Lower leg skin (tissue), 4 donors: ENCODE measurements at places on chromosomes 11 and 22. TPM values are rescaled to one million over a fixed set of nuclear protein-coding genes. Genes with fewer than 3 reads are reported as not detected.

Gene MLC1
- total RNA-seq = 0.36 TPM

Gene GALR3
- total RNA-seq = not detected

Gene OR10A2
- not detected for total RNA-seq

Gene TSSC4
- 45.6 TPM for total RNA-seq

Gene DEFB131B
- not detected for total RNA-seq

Gene NPTXR
- 0.34 TPM for total RNA-seq

Gene TENM4
- total RNA-seq = 34.4 TPM

Gene CRACR2B
- 14.5 TPM for total RNA-seq

Gene APOBEC3A
- total RNA-seq = 0.39 TPM

Gene IZUMO1R
- total RNA-seq = not detected

Gene ALDH3B1
- 5.4 TPM for total RNA-seq

Gene OR51E2
- 0.10 TPM for total RNA-seq

Gene LIPT2
- total RNA-seq = 8.6 TPM

Gene LRRN4CL
- total RNA-seq = 11.6 TPM

DNA sequence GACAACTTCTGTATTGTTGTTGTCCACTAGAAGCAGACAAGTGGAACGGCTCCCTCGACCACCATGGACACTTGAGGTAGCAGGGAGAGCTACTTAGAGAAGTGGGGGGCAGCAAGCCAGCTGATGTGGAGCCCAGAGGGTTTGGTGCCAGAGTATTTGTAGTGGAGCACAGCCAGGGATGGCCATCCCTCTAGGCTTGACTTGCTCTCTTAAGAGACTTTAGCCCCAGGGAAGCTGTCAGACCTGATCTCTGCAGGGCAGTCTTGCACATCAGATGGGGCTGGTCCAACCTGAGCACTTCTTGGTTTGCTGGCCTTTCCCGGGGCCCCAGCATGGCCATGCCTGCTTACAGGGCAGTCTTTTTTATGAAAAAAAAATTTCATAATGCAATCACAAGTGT is 15.0 kb upstream of the TMEM135 start:
- DNase-seq = no peak

DNA sequence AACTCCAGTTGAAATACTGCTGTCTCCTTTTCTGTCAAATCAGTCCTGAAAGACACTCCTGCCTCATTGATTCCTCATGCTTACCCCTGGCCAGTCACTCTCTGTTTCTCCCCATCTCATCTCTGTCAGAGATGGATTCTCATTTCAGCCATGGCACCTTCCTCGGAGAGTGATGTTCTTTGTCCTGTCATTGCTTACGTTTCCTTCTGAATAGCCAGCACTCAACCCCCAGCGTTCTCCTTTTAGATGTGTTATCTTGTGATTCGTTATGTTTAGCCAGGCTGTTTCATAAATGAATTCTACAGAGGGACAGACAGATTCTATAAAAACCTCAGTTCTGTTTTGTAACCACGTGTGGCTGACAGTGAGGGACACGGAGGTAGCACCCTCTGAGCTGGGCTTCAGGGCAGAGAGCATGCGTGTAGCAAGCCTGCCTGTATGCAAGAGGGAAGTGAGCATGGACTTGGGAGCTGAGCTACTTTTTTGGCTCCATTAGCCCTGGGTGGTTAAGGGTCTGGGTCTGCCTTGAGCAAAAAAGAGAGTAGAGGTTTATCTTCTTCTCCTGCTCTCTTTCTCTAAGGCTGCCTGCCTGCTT is 354.6 kb downstream of the DDX10 start:
- DNase-seq = no peak

DNA sequence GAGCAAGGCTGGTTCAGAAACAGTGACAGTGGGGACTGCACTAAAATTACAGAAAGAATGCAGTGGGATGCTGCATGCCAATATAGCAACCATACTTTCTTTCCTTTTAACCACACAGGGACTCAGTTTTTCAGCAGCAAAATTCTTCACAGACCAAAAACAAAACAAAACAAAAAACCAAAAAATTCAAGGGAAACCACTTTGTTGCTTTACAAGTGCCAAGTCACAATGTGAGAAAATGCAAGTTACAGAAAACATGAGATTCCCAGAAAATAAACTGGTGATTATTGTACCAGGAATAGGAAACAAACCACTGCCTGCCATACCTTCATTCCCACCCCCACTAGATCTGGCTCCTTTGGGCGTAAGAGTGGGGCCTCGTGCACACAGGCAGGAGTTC is 52.6 kb downstream of the TENM4 start:
- no peak for DNase-seq

GRCh38 chr11:76773921-76774361 is 9.2 kb upstream of the TSKU start:
- no peak for DNase-seq

- peak; percentile 18 for DNase-seq
Measured at GRCh38 chr11:111148953-111149352, 96.6 kb upstream of the POU2AF2 start.

- no peak for DNase-seq
Measured at GRCh38 chr11:123351375-123351774, 78.7 kb upstream of the GRAMD1B start.

DNA sequence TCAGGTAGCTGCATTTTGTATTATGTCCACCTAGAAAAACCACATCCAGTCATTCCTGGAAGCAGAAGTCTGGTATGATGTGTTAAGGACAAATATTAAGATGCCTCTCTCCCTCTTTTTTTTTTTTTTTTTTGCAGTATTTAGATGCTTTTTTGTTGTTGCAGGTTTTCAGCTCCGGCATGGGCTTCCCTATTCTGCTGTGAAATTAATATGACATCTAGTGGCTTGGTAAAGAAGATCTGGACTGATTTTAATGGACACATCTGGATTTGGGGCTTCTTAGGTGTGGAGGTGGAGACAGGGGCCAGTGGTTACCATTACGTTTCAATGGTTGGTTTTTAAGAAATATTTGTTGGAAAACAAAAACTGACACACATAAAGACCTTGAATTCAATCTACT is 47.5 kb upstream of the RASSF10 start:
- no peak for DNase-seq

DNA sequence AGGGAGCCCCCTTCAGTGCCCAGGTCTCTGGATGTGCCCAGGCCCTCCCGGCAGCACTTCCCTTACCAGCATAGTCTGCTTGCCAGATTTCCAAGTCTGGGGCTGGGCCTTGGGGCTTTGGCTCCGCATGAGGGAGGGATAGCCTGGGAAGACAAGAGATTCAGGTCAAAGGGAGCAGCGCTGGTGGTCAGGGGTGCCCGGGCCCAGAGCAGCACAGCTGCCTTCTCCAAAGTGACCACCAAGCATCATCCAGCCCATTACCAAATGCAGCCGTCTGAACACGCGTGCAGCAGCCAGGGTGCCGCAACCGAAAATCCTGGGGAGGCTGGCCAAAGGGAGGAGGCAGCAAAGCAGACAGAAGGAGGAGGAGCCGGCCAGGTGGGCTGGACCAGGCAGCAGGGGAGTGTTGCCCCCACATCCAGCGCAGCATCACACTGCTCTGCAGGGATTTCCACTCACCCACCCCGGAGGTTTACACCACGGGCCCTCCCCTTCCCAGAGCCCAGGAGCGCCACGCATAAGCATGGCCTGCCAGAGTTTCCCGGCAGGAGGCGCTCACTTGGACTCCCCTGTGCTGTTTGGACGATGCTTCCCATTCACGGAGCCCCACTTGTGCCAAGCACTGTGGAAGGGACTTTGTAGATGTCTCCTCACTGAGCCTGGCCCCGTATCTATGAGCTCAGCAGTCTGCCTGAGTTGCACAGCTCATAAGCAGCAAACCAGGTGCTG is 22.5 kb downstream of the TRIM29 start:
- DNase-seq = no peak

DNA sequence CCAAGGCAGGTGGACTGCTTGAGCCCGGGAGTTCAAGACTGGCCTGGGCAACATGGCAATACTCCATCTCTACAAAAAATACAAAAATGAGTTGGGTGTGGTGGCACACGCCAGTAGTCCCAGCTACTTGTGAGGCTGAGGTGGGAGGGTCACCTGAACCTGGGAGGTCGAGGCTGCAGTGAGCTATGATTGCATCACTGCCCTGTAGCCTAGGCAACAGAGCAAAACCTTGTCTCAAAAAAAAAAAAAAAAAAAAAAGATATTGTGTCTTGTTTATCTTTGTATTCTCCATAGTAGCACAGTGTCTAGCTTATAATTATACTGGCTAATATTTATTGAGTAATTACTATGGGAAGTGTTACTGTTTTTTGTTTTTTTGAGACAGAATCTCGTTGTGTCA is 15.8 kb upstream of the GPHA2 start:
- DNase-seq = no peak

- no peak for DNase-seq
Measured at GRCh38 chr11:126969865-126970479, 30.6 kb downstream of the KIRREL3 start.

DNA sequence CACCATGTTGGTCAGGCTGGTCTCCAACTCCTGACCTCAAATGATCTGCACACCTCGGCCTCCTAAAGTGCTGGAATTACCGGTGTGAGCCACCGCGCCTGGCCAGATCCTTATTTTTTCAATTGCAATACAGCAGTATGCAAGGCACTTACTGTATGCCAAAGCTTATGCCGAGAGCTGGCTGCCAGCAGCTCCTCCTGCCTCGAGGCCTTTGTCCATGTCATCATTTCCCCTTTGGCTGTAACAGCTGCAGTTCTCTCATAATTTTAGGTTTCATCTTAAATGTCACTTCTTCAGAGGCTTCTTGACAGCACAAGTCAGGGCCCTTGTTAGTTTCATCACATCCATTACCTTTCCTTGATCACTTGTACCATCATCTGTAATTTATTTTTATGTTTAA is 1.5 kb upstream of the SREBF2 start:
- DNase-seq = no peak

DNA sequence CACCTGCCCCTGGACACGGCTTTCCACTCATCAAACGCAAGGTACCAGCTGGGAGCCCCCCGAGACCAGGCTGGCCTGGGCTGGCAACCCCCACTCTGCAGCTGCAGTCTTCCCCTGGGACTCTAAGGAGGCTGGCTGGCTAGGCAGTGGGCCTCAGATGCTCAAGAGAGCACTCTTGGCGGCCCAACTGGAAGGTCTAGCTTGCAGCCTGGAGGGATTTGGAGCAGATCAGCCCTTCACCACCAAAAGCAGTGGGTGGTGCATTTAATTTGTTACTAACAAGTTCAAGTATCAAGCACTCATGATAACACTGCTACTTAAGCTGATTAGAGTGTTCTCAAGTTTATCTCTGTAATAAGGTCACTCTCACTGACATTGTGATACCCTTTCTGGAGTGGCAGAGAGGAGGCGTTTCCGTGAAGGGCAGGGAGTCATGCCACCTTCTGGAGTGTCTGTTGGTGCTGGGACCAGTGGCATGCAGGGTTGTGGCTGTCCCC is 21.5 kb downstream of the C22orf23 start:
- DNase-seq = no peak

DNA sequence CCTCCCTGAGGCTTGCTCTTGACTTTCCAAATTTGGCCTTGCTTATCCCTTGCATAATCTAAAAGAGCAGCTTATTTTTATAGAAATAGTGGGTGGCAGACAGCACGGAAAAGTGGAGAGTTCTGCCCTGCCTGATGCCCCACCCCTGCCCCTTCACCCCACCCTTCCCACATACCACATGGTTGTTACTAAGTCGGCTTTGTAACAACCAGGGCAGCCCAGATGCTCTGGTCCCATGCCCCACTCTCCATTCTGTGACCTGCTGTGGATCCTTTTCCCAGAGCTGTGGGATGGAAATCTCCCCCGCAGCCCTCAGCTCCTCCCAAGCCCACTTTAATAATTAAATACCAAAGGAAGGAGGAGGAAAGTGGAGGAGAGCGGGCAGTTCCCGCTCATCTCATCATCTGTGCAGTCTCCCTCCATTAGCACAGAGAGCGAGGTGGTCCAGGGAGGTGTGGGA is 10.9 kb downstream of the MRGPRF start:
- no peak for DNase-seq

DNA sequence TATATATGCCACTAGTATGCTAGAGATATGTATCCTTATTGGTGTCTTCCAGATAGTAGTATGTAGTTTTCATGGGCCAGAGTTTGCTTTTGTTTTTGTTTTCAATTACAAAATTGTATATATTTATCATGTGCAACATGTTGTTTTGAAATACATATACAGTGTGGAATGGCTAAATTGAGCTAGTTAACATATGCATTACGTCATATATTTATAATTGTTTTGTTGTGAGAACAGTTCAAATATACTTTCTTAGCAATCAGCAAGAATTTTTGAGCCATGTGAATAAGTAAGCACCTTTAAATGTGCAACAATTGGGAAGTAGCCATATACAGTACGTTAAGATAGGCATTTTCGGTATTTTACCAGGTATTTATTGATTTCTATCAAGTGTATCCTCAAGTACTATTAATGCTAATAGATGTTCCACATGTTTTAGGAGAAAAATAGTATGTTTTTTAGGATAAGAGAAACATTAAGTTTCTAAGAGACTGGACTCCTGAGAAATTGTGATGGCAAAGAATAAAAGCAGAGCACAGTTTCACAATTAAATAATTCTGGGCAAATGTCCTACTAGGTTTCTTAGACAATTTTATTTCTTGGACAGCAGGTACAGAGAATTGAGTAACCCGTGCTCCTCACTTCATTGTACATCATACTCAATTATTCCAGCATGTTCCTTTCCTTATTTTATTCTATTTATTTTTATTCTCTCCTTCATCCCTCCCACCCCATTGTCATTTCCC is 60.5 kb upstream of the SLC5A12 start:
- DNase-seq = no peak

- DNase-seq = no peak
Measured at GRCh38 chr11:12930850-12931249, 78.3 kb upstream of the RASSF10 start.

GRCh38 chr11:118625036-118625690 is 17.7 kb downstream of the PHLDB1 start:
- no peak for DNase-seq

DNA sequence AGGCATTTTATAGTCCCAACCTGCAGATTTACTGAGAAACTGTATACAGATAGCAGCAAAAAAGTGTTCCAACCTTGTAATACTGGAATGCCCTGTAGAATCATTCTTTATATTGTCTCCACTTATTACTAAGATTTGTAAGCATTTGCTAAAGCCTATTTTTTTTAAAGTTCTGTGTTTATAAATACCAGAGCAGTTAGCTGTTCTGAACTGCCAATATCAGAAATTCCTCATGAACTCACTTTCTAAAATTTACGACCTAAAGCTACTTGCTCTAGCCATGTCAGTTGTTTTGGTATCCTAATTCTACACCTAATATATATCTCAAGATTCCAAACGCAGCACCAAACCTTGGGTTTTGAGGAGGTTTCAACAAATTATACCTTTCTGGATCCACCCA is 103.2 kb downstream of the C11orf65 start:
- DNase-seq = no peak

GRCh38 chr22:44524806-44525205 is 26.8 kb upstream of the RTL6 start:
- peak; percentile 31 for DNase-seq

- DNase-seq = no peak
Measured at GRCh38 chr11:65583589-65583988, 7.7 kb downstream of the EHBP1L1 start.

GRCh38 chr22:45584121-45584570 is 81.5 kb downstream of the FBLN1 start:
- DNase-seq = no peak
